NCI-H2029 treated with DMSO at 0.1 percent for 48 hours (cell line): ENCODE measurements at places on chromosomes 16 and 17.

GRCh38 chr16:48879223-48880122, 269.5 kb upstream of the N4BP1 start:
- no peak for DNase-seq

GRCh38 chr17:50953831-50954601, 87.9 kb upstream of the TOB1 start:
- no peak for DNase-seq

DNA sequence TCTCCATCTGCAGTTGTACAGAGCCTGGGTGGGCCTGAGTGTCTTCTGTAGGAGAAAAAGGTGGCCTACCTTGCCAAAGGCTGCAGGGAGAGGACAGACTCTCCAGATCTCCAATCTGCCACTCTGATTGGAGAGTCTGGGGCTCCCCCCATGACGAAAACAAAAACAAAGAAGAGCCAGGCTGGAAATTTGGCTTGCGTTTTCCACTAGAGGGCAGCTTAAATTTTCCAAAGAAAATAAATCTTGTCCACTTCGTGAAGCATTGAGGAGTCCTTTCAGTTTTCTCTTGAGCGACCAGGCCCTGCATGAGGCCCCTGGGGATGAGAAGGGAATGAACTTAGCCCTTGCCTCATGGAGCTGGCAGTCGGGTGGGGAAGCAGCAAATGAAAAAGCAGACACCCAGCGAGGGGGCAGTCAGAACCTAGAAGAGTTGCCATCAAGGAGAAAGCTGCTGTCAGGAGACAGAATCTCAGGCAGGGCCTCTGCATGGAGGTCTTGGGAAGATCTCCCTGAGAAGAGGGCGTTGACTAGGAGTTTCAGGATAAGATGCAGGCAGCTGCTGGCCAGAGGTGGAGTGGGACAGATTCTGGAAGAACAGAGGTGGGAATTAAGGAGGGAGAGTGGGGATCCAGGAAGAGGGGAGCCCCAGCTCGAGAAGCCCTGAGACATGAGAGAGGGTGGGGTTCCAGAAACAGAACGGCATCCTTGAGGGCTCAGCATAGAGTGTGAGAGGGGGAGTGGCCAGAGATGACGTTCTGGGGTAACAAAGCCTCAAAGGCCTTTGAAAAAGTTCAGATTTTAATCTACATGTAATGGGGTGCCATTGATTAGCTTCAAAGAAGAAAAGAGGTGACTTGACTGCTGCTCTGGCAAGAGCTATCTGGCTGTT, 8.4 kb upstream of the SHCBP1 start:
- DNase-seq: no peak

DNA sequence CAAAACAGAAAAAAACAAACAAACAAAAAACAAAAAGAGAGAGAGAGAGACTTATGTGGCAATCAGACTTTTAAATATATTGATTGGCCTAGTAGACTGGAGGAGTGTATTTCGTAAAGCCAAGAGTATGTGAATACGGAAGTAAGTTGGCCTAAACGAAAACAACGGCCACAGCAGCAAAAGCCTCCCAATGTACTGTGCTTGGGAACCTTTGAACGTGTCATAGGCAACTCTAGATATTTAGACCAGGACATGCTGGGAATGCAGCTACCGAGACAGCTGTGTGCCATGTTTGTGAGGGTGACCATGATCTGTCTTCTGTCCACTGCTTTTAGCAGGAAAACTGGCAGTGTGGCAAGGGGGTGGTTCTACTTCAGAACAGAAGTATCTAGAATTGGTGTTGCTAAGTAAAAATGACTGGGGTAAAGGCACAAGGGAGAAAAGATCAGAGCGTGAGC, 7.4 kb downstream of the MAF start:
- no peak for DNase-seq

DNA sequence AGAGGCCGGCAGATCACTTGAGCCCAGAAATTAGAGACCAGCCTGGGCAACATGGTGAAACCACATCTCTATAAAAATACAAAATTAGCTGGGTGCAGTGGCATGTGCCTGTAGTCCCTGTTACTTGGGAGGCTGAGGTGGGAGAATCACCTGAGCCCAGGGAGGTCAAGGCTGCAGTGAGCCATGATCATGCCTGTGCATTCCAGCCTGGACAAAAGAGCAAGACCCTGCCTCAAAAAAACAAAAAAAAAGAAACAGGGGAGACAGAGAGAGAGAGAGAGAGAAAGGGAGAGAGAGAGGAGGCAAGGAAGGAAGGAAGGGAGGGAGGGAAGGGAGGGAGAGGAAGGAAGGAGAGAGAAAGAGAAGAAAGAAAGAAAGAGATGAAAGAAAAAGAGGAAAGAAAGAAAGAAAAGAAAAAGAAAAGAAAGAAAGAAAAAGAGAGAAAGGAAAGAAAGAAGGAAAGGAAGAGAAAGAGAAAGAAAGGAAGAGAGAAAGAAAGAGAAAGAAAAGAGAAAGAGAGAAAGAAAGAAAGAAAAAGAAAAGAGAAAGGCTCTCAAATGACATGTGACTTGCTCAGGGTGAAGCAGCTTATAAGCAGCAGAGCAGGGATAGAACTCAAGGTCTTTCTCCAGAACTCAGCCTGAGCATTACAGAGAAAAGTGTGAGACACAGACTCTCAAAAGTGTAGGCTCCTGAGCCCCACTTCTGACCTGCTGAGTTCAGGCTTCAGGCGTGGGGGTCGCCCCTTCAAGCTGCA, 15.5 kb downstream of the CX3CL1 start:
- no peak for DNase-seq

- DNase-seq: no peak
These were observed 7.3 kb upstream of the DPEP3 start for GRCh38 chr16:67987460-67988160.

DNA sequence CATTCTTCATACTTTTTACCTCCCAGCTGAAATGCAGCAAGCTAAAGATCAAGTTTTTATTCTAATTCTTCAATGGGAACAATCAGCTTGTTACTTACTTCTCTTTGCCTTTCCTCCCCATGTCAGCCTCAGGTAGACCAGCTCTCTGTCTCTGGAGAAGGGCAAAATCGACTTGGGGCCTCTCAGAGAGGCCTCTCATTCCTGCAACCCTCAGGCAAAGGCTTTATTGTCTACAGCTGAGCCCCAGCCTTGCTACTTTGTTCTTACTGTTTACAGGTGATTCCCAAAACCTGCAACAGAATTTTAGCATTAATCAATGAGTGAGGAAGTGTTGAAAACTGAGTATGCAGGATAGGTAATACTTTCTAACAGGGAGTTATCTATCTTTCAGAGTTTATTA, 148.6 kb downstream of the KIF2B start:
- DNase-seq: no peak

GRCh38 chr17:37743612-37743874, 1.3 kb downstream of the HNF1B start:
- DNase-seq: no peak

- no peak for DNase-seq
These were observed 60.7 kb downstream of the VPS35L start for GRCh38 chr16:19616241-19616640.

DNA sequence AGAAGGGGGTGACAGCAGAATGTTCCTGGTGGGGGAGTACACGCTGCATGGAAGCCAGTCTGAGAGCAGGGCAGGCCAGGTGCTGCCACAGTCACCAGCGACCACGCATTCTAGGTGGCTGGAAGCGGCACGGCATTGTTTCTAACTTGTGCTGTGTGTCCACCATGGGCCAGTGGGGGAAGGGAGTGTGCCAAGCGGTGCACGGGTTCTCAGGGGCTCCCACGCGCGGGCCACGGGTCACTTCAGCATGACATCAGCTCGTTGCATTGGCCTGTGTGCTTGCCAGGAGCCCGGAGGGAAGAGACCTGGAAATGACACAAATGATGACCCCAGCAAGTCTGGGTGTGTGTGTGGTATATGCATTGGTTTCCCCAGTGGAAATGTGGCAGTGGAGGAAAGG, 164.9 kb upstream of the PLCG2 start:
- DNase-seq: no peak

- DNase-seq: no peak
These were observed 7.3 kb upstream of the TRPV2 start for GRCh38 chr17:16407911-16408588.

DNA sequence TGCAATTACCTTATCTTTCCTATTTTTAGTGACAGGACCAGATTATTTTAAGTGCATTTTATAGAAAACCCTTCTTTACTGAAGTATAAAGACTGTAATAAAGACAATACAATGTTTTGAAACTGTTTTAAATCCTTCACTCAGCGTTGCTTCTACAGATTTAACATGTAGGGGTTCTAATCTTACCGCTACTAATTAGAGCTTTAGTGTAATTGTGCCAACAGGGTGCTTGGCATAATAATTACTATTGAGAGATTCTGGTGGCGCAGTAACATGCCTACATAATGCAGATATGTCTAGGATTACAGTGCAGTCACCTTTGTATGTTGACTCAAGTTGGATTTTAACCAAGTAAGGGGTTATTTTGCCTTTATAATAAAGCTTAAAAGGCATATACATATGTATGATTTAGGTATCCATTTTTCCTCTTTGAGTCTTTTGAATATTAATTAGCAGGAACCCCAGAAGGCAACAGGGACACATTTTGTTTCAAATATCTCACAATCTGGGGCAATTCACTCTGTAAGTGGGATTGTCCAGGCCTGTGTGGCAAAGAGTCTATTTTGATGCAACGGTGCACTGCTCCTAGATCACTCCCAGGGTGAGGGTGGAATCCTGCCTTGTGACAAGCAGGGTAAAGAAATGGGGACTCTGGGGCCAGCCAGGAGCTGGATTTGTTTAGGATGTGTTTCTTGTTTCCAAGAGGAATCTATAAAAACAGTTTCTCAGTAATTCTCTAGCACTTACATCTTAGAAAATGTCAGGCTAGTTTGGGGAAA, 604.7 kb upstream of the SALL1 start:
- DNase-seq: no peak

DNA sequence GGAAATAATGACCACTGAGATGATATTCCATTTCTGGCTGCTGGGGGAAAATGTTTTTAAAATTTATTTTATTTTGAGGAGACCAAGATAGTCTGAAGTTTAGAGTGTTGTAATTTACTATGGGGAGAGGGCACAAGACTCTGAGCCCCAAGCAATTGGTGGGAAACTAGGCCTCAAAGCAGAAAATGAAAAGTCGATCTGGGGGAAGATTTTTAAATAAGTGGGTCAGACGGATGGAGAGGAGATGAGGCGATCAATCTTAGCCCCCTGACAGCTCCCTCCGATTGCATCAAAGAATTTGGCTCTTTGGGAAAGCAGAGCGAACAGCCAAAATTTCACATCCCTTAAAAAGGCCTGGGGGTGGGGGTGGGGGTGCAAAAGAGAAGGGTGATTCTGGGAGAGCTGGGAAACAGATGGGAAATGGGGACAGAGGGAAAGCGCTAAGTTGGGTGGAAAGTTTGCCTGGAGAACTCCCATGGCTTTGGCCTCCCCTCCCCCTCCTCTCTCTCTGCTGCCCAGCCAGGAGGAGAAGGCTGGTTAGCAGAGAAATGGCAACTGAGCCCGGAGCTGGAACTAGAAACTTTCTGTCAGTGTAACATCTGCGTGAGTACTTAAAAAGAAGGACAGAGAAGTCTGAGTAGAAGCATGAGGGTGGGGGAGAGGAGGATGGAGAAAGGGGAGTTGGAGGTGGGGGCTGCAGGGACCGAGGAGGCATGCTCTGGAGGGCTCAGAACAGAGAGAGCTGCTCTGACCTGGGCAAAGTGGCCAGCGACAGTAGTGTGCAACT, 1.4 kb upstream of the HOXB2 start:
- DNase-seq: no peak

DNA sequence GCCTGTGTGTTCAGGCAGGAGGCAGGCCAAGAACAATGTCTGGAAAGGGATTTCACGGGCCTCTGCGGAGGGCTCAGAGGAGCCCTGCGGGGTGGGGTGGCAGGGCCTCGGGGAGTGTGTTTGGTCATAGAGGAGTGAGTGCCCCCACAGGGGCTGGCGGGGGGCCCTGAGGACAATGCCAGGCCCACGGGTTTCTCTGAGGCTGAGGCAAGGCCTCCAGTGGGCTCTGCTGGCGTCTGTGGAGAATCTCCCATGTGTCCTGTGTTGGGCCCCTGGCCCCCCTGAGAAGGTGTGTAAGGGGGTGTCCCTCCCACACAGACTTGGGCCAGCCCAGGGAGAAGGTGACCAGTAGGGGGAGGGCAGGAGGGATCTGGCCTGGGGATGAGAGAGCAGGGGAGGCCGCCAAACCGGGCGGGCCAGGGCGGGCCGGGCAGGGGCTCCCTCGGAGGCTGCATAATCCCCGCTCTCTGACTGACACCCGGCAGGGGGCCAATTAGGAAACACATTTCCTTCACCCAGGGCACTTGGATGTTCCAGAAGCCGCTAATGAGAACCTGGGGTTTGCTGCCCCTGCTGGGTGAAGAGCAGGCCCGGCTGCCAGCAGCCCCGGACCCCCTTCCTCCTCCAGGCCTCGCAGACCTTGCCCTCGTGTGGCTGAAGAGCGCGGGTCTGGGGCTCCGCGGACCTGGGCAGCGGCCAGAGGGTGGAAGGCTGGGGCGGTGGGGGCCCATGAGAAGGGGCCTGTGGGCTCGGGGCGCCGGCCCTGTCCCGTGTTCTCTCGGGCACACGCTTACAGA, 204.2 kb downstream of the NTN1 start:
- no peak for DNase-seq

DNA sequence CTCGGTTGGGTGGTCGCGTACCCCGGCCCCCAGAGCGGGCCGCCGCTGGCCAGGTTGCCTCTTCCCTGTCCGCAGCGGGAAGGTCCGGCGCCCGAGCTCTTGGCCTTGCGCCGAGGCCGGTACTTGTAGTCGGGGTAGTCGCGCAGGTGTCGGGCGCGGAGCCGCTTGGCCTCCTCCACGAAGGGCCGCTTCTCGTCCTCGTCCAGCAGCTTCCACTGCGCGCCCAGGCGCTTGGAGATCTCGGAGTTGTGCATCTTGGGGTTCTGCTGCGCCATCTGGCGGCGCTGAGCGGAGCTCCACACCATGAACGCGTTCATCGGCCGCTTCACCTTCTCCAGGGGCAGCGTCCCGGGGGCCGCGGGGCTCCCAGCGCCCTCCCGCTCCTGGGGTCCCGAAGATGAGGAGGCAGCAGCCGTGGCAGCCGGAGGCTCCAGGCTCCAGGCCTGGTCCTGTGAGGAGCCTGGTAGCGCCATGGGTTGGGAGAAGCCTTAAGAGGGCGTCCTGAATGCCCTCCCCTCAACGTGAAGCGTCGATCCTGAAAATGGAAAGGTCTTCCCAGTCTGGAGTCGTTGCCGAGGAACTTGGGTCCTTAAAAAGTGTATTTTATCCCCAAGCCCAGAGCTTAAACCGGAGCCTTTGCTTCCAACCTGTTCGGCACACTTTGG, 558 bp downstream of the SOX15 start:
- no peak for DNase-seq

- DNase-seq: no peak
These were observed 62.0 kb upstream of the TMEM132E start for GRCh38 chr17:34517406-34517805.

DNA sequence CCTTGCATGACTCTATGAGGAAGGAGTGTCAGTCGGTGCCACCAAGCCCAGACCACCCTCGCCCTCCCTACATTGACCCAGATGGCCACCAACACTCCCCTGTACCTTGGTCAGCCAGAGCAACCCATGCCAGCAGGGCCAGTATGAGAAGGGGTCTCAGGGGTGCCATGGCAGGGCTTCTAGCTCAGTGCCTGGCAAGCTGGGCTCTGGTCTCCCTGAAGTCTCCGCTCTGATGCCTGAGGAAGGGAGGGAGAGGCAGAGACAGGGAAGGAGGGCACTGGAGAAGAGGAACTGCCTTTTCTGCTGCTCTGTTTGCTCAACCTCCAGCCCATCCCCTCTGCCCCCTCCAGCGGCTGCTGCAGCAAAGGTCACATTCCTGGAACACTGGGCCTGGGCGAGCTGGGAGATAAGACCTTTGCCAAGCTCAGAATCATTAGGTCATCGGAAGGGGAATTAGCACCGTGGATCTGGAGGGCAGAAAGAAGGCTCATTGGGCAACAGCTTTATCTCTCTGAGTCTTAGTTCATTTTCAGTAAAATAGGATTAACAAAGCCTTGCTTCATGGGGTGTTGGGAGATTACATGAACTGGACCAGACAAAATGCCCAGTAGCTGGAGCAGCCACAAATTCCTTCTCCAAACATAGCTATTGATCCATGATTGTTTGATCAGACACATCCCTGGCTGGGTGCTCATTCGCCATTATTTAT, at the start of gene VTN:
Gene VTN, minus strand, starts transcription at position 273 of the 709 bp plus-strand sequence. Its CDS starts 104 bp downstream, at position 169.
- no peak for DNase-seq
